Jurkat, Clone E6-1 (cell line): ENCODE measurements at places on chromosomes 5 and 9.

DNA sequence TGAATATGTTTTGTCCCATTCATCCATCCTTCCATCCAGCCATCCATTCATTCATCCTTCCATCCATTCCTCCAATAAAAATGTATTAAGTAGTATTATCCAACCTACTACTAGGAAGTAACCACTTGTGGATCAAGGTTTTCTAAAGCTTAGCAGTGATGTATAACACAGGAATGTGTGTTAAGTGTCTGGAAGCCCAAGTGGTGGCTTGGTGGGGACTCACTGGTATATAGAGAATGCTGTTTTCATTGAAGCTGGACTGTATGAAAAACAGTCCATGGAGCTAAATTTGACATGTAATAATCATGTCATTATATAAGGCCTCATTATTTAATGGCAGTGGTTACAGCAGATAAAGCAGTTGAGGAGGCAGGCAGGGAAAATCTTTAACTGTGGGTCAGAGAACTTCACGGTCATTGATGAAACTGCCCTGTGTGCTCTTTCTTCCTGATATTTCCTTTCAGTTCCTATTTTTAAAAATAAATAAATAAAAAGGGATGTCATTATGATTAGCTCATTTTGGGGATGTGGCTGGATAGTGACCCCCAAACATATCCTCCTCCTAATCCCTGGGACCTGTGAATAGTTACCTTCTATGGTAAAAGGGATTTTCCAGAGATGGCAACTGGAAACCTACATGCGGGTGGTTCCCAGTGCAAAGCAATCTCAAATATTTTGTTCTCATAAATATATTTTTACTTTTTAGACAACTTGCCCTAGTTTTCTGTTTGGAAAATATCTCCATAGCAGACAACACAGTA is 82.3 kb downstream of the DAPK1 start:
- DNase-seq, result no peak

DNA sequence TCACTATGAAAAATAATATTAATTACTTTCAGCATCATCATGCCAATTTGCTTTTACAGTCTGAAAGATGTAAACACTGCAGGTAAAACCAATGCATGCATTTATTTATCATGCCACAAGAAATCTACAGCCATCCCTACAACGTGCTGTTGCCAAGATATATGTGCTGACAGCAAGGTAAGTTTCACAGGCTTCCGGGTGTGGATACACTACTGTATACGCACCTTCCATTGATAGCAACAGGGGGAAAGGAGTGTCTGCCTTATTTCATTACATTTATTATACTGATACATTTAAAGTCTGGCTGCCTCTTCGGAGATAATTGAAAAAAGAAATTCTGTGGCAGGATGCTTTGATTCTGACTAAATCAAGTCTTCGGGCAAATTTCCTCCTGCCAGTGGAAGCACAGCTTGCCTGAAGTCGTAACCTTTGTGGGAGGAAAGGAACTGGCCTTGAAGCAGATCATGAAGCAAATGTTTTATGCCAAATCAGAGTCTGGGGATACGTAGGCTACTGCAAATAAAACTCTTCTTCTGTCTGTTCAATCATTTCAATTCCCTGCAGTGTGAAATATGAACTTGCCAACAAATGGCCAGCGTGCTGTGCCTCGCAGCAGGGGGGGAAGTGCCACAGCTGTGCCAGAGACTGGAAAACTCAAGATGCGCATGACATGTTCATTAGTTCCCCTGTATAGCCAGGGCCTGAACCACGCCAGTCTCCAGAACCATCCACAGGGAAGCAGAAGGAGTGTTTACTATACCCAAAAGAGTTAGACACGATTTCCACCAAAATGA is 268.1 kb downstream of the EFNA5 start:
- no peak for DNase-seq

DNA sequence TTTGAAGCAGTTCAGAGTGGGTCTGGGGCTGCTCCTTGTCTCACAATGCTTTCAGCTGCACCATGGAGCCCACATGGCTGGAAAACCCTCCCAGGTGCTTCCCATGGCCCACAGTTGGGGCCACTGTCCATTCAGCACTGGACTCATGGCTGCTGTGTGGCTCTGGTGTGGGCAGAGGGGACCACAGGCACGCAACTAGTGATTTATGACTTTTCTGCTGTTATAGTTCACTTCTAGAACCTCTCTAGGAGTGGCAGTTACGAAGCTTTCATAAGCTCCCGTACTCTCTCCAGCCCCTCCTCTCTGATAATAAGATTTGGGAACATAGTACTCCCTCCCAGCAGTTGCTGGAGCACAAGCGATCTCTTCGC is 29.0 kb downstream of the GLRA1 start:
- DNase-seq, result no peak

- DNase-seq, result peak; percentile 86
Observed at GRCh38 chr9:128007566-128008138, 26.9 kb upstream of the EEIG1 start.

DNA sequence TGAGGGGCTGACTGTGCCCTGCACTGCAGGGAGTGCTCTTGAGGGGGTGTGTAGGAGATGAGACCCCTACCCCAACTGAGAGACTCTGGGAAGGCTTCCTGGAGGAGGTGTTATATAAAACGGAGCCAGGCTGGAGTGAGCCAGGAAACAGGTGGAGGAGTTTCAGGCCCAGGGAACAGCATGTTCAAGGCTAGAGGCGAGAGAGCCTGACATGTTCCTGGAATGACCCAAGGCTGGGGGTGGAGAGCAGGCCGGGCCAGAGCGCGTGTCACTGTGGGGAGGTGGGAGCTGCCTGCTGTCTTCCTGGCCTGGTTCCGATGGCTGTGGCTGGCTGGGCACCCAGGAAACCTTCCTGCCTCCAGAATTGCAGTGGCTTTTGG is 48.7 kb downstream of the RXRA start:
- no peak for DNase-seq

GRCh38 chr9:121154782-121155181 is 46.9 kb downstream of the RAB14 start:
- DNase-seq, result no peak

DNA sequence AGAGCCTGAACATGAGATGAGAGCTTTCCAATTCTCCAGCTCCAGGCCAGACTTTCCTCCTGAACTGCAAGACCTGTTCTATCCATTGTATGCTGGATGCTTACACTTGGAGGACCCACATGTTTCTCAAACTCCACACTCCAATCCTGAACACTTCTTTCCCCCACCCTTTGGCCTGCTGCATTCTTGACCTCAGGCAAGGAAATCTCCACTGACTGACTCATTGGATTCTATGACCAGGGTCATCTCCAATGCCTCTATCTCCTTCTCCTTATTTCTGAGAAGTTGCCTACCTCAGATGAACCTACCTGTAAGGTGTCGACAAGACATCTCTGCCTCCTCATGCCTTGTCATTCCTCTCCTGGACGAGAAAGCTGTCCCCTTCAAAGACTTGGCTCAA is 153.6 kb downstream of the CRB2 start:
- DNase-seq, result no peak

- DNase-seq, result no peak
Observed at GRCh38 chr5:83925321-83925954, 204.8 kb upstream of the HAPLN1 start.

DNA sequence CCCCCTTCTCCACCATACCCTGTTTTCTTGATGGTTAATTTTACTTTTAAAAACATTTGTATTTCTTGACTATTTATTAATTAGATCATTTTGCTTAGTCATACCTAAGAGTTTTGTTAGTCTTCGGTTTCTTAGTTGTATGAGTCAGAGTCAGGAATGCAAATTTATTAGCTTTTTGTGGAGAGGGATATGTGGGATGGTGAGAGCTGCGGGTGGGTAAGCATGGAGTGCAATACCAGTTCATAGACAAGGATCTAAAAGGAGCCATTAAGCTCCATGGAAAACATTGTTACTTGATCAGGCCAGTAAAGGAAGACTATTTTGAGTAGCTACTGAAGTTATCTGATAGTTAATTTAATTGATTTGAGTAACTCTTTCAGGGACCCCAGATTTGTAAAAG is 77.5 kb downstream of the ZSWIM6 start:
- no peak for DNase-seq

GRCh38 chr5:32443145-32443540 is 1.4 kb downstream of the ZFR start:
- no peak for DNase-seq
